Endodermal cell (in vitro differentiated cells): ENCODE measurements at places on chromosomes 4 and X. TPM values are rescaled to one million over a fixed set of nuclear protein-coding genes. Genes with fewer than 3 reads are reported as not detected.

The HPSE gene
- 1.7 to 2.7 TPM (median 1.7 TPM) in 3 replicates for total RNA-seq

The DIPK2B gene
- not detected in 3 replicates for total RNA-seq

The HPGDS gene
- total RNA-seq: not detected in 2 replicates

The SLC16A2 gene
- 9.1 and 9.8 TPM in 2 replicates for total RNA-seq

The AIFM1 gene
- 31.4 to 53.7 TPM (median 51.4 TPM) in 3 replicates for total RNA-seq

The FGF5 gene
- 0.32 and 1.6 TPM in 2 replicates for total RNA-seq

The BGN gene
- total RNA-seq: 1.6 to 2.5 TPM (median 2.4 TPM) in 3 replicates

The EDNRA gene
- 8.0 to 12.3 TPM (median 11.5 TPM) in 3 replicates for total RNA-seq

The KLKB1 gene
- total RNA-seq: 9.5 and 11.5 TPM in 2 replicates

The TEX13C gene
- not detected in 3 replicates for total RNA-seq

- no peak for DNase-seq
Observed at GRCh38 chr4:27055221-27055760, 194.7 kb downstream of the STIM2 start.

DNA sequence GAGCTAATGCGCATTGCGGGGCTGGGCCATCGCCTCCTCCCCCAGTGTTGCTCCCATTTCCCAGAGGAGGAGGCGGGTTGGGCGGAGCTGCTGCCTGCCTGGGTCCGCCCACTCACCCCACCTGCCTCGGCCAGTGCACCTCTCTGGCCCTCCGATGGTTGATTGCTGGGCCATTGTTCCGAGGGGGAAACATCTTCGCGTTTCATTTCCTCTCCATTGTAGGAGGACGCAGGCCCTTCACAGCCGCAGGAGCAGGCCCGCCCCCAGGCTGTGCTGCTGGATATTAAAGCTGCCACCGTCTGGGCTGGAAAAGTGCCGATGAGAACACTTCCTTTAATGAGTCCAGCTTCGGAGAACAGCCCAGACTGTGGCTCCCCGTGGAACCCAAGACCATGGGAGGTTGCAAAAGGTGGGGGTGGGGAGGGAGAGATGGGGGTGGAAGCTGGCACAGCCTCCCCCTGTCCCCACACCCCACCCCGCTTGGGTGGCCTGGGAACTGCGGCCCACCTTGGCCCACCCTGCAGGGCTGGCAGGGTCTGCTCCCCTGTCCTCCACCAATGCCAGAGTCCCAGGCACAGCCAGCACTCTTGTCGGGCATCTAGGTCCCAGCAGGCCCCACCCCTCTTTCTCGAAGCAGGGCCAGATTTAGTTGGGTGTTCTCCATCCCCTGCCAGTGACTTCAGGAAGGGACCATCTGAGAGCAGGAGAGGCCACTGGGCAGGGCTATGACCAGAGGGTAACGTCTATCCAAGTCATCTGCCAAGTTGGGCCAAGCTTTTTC lies 96.6 kb downstream of the ADRA2C start:
- DNase-seq: peak; percentile 97

DNA sequence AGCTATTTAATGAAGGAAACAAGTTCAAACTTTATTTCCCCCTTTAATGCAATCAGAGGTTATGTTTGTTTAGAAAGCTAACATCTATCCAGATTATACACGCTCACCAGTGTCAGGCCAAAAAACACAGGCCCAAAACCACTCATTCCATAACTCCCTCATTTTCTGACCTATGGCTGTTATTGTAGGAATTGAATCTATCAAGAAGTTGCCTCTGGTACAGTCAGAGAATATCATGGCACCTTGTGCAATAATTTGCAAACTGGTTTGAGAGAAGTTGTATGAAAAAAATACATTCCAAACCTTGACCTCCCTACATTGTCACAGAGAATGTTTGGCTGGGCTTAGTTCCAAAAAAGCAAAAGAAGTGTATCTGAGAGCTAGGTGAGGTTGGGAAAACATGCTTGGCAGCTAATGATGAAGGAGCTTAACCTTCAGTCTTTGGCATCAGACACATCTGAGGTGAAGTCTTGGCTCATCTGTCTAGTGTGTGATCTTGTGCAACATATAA lies 591.0 kb downstream of the ANKRD50 start:
- no peak for DNase-seq

DNA sequence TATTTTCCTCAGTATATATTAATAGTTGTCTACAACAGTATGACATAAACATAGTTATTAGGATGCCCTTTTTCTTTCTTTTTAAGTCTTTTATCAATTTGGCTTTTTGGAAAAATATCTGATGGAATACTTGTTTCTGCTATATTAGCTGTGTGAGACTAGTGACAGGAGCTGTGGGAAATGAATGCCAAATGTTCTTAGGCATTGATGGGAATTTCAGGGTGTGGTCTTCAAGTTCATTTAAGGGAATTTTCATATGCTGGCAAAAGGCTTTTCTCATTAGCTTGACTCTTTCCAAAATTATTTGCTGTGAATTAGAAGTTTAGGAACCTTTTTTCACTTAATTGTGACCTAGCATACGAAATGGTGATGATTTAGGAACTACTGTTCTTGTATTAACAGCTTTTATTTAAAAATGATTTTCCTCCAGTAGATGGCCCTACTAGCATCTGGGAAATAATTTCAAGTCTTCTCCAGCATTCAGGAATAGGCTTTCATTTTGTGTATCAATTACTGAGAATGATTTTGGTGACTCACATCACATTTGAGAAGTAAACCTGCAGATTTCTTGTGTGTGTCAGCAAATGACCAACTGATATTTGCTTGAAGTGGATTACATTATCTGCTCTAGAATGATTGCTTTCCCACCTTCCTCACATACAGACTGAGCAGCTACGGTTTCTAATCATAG lies 70.9 kb downstream of the HTT start:
- DNase-seq: no peak

DNA sequence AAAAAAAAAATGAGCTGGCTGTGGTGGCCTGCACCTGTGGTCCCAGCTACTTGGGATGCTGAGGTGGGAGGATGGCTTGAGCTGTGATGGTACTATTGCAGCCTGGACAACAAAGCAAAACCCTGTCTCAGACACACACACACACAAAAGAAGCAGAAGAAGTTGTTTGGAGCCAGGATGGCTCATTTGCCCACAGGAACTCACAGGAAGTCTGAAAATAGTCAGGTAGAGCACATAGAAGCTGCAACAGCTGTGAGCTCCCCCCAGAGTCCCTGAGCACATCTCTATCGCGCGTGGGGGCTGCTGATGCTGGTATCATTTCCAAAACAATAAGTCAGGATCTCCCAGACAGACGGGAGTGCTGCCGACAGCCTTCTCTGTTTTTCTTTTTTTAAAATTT lies 13.4 kb upstream of the DHRSX start:
- no peak for DNase-seq

- peak; percentile 51 for DNase-seq
Observed at GRCh38 chrX:126770179-126770578, 49.4 kb upstream of the PRR32 start.

GRCh38 chr4:123127218-123127617 lies 204.8 kb upstream of the NUDT6 start:
- DNase-seq: no peak

DNA sequence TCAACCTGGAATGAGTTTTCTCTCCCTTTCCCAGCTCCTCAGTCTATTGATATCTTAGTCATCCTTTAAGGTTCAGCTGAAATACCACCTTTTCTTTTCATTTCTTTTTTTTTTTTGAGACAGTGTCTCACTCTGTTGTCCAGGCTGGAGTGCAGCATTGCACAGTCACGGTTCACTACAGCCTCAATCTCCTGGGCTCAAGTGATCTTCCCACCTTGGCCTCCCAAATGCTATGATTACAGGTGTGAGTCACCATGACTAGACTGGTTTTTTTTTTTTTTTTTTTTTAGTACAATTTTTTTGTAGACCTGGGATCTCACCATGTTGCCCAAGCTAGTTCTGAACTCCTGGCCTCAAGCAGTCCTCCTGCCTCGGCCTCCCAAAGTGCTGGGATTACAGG lies 28.9 kb downstream of the AFF1 start:
- no peak for DNase-seq

DNA sequence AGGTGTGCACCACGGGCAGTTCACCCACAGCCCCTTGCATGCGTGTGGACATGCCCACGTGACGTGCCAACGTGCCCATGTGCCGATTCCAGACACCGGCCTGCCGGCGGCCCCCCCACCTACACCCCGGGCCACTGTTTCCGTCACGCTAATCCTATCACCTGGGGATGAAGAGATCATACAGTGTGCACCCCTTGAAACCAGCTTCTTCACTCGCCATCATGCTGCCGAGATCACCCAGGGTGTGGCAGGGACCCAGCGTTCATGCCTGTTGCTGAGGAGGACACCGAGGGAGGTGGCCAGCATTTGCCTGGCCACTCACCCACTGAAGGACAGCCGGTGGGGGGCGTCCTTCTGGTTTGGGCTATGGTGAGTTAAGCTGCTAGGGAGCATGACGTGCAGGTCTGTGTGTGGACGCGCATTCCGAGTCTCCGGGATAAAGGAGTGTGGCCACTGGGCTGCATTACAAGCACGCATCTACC lies 14.1 kb downstream of the CTBP1 start:
- DNase-seq: no peak

DNA sequence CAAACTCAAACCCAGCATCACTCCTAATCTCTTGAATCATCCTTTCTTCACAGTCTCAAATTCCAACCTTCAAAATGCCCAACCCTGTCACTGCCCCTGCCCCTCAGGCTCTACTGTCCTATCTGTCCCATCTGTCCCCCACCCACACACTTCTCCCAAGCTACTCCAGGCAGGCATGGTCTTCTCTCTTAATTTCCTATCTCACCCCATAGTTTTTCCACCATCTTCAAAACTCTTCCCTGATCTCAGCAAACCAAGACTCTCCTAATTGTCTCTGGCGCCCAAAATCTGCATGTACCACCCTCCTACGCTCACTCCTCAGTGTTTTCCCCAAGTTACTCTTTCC lies 644 bp downstream of the LAMP2 start:
- no peak for DNase-seq

DNA sequence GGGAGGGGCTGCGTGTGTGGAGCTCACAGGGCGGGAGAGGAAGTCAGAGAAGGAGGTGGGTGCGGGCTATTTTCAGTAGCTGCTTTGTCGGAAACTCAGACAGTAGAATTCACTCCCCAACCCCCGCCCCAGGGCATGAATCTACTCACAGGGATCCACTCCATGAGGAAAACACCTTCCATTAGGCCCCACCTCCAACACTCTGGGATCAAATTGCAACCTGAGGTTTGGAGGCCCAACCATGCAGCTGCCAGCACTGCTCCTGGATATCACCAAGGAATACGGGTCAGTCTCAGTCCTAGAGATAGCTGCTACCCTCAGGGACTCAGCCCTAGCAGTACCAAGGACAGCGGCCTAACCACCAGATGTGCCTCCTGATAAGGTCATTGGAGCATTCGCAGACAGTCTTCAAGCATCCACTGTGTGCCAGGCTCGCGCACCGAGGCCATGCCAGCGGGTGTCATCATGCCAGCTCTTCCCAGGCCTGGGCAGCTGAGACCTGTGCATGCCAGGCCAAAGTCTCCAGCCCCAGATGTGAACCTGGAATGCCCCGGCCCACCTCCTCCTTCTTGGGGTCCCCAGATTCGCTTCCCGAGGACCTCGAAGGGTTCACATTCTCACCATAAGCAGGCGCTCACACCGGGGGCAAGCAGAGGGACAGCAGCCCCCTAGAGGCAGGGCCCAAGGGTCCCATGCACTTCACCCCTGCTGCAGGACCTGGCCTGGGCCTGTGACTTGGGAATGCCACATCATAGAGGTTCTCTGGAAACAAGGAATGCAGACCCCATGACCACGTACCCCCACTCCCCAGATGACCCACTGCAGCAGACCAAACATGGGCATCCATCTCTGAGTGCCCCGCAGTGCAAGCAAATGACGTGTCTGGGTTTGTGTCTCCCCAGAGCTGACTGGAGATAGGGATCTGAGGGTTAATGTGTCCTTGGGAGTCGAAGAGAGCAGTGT lies 102.3 kb downstream of the ADRA2C start:
- peak; percentile 91 for DNase-seq

GRCh38 chr4:125254106-125254505 lies 60.6 kb upstream of the FAT4 start:
- no peak for DNase-seq

DNA sequence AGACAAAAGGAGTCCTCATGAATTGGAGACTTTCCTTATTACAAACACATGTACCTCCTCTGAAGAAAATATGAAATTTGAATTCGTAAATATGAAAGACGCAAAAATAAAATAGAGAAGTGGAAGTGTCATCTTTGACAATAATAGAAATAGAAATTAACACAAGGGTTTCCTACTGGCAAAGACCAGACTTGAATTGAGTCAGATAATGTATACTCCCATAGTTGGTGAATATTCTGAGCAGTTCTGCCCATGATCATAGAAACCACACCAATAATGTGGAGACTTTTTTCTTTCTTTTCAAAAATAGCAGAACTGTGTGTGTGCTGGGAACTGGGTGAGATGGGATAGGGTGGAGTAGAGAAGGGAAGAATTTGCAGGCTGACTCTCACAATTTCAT lies 277.7 kb upstream of the TET2 start:
- no peak for DNase-seq

GRCh38 chr4:88859191-88859812 lies 161.7 kb upstream of the NAP1L5 start:
- no peak for DNase-seq

DNA sequence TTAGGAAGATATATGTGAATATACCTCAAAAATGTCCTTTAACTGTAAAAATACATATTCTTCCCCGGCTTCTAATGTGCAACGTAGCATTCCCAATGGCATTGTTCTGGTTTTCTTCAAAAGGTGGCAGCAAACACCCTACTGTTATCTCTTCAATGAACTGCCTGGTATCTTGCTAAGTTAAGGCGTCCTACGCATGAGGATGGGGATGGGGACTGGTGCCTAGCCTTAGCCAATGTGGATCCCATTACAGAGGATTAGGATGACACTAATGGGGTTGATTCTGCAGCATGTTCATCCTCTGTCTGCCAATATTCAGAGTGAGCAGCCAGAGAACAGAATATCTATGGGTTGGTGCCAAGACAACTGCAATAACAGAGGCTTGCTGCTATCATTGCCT lies 334.9 kb upstream of the ADGRL3 start:
- DNase-seq: peak; percentile 53

GRCh38 chr4:7507381-7507780 lies 72.7 kb upstream of the PSAPL1 start:
- DNase-seq: no peak
